CD4-positive, alpha-beta T cell treated with Interleukin-1 beta for 1 hour (primary cell): ENCODE measurements at places on chromosomes 6 and 20.

DNA sequence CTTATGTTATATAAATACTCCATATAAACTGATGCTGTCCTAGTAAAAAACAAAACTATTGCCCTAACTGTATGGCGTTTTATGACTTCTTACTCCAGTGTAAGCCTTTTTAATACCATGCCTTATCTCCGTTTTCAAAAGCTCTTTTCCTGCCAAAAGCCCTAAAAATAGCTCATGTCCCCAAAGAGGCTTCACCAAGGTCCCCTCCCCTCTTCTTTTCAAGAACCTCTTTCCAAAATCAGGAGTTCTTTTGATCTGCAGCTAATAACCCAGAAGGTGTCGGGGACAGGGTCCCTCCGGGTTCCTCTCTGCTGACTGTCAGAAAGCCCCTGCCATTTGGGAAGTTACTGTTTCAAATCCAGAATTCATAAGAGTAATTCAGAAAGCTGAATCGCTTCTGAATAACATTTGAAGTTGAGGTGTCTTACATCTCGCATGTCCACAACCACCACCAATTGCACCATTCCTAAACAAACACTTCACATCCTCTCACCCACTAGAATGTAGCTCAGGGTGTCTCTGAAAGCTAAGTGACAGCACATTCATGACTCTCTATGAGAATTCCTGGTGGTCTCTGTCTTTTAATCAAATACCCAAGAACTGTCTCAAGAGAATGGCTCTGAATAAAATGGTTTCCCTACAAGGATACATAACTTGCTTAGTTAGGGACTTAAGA lies 13.3 kb downstream of the TASP1 start:
- no peak for DNase-seq

DNA sequence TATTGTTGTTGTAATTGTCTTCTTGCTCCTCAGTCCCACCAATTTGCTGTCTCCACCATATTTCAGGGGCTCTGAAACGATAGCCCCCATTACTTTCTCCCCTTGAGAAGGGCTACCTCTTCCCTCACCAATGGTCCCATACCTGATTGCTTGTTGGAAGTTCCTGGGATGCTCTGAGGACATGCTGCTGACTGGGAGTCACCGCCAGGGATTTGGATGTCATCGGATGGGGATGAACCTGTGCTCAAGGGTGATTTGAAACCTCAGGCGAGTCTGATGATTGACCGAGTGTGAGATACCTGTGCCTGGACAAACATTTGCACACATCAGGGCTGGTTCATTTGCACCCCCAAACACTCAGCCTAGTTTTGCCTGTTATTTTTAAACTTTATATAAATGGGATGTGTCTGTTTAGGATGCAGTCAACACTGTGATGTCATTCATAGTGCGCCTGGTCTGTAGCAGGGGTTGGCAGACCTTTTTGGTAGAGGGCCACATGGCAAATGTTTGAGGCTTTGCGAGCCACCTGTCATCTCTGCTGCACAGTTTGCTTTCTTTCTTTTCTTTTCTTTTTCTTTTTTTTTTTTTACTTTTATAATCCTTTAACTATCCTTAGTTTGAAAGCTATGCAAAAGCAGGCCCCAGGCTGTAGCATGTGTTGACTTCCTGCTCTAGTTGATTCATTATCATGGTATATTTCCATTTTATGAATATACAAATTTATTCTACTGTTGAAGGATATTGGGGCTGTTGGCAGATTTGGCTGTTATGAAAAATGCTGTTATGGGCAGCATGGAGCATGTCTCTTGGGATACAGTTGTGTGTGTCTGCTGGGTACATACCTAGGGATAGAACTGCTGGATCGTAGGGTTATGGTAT lies 118.5 kb upstream of the PHACTR3 start:
- DNase-seq, result no peak

DNA sequence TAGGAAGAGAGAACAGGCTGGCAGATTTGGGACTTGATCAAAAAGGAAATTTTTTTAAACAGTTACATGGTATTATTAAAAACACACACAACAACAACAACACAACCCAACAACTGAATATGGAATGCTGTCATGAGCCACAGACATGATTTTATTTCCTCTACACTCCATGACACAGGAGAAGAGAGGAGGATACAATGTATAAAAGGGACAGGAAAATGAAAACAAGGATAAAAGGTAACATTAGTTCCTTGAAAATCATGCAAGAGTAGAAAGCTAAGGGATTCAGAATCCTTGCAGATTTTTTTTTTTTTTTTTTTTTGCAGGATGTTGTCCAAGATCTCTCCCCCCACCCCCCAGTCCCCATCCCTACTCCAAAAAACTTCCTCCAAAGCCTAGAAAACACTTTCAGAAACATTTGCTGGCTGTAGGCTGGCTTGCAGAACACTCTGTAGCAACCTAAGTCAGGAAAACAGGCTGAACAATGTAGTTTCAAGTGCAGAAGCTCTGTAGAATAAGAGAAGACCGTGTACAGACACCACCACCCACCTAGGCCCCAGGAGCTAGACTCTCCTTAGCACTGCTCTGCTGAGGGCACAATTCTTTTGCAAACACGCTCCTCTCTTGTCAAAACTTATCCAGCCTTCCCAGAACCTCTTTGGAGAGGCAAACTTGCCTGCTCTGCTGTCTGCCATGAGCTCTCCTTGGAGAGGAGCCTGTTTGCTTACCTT lies 845 bp downstream of the ZMYND8 start:
- no peak for DNase-seq

DNA sequence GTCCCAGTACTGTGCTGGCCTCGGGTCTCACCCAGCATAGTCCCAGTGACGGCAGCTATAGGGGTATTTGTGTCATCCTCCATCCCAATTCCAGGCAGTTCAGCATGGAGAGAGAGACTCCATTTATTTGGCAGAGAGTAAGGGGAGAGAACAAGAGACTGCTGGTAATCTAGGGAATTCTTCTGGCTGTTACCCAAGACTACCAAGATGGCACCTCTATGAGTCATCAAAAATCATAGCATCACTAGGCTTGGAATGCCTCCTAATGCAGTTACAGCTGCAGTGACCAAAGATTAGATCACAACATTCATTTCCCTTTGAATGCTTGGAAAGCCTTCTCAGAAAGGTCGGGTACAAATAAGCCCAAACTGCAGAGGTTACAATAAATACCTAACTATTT lies 660.4 kb upstream of the FLRT3 start:
- no peak for DNase-seq

GRCh38 chr6:4021133-4021853 lies 57.6 kb downstream of the FAM217A start:
- peak; percentile 86 for DNase-seq

- no peak for DNase-seq
Measured at GRCh38 chr6:147507162-147508041, 1.1 kb upstream of the SAMD5 start.

- no peak for DNase-seq
Measured at GRCh38 chr6:142716097-142716496, 228.9 kb downstream of the HIVEP2 start.

GRCh38 chr6:11822346-11822745 lies 43.7 kb upstream of the ADTRP start:
- peak; percentile 14 for DNase-seq

- peak; percentile 12 for DNase-seq
Measured at GRCh38 chr6:44100088-44100550, 27.1 kb downstream of the MRPL14 start.

- DNase-seq, result no peak
Measured at GRCh38 chr6:155495011-155495768, 39.6 kb upstream of the NOX3 start.

- peak; percentile 0 for DNase-seq
Measured at GRCh38 chr6:113564371-113565171, 292.6 kb upstream of the MARCKS start.

- no peak for DNase-seq
Measured at GRCh38 chr20:5881703-5882102, 68.6 kb downstream of the TRMT6 start.

DNA sequence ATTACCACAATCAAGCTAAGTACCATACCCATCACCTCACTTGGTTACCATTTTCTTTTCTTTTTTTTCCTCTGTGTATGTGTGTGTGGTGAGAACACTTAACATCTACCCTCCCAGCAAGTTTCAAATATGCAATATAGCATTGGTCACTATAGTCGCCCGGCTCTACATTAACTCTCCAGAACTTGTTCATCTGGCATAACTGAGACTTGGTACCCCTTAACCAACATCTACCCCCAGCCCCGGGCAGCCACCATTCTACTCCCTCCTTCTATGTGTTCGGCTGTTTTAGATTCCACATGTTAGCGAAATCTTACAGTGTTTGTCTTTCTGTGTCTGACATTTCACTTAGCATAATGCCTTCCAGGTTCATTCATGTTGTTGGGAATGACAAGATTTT lies 89.0 kb upstream of the TOP1 start:
- DNase-seq, result no peak

GRCh38 chr6:118770112-118770788 lies 118.9 kb upstream of the CEP85L start:
- DNase-seq, result no peak

- DNase-seq, result peak; percentile 14
Measured at GRCh38 chr6:107318100-107318736, 141.1 kb downstream of the PDSS2 start.

DNA sequence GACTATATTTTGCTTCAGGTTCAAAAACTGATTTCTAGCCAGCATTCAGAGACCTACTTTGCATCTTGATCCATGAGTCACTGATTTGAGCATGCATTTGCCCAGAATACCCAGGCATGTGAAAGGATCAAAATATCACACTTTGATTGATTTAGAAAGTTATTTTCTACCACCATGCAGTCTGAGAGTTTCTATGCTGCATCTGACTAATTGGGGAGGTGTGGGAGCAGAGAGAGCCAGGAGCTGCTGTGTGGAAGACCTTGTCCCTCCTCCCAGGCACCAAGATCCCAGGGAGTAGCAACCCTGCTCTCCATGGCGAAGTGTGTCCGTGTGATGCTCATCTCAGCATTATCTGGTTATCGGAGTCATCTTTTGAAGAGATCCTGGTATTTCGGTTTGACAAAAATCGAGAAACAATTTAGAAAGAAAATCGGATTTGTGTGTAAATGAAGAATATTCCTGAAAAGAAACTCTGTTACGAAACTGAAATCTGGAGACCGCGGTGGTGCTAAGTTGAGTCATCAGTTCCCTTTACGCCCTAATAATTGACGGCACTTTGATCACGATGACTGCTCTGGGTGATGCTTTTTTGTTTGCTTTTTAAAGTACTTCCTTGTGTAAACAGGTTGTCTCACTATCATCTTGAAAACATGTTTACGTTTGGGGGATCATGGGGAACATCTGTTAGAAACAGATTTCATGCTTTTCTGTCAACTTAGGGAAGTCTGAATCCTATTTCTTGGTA lies 193.4 kb downstream of the BACH2 start:
- peak; percentile 44 for DNase-seq

DNA sequence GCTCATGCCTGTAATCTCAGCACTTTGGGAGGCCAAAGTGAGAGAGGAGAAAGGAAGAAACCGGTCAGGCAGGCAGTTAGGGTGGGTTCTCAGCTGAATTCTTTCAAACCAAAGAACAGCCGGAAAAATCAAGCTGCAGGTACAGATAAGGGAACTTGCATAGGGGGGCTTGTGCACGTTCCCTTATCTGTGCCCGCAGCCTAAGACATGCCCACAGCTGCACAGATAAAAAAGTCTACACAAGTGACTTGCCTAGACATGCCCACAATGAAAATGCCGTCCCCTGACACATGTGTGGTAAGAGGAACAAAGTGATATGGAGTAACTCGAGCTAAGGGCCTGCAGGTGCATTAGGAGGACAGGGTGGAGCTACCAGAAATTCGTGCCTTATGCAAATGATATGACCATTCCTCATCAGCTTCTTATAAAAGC lies 175.8 kb upstream of the SALL4 start:
- no peak for DNase-seq

DNA sequence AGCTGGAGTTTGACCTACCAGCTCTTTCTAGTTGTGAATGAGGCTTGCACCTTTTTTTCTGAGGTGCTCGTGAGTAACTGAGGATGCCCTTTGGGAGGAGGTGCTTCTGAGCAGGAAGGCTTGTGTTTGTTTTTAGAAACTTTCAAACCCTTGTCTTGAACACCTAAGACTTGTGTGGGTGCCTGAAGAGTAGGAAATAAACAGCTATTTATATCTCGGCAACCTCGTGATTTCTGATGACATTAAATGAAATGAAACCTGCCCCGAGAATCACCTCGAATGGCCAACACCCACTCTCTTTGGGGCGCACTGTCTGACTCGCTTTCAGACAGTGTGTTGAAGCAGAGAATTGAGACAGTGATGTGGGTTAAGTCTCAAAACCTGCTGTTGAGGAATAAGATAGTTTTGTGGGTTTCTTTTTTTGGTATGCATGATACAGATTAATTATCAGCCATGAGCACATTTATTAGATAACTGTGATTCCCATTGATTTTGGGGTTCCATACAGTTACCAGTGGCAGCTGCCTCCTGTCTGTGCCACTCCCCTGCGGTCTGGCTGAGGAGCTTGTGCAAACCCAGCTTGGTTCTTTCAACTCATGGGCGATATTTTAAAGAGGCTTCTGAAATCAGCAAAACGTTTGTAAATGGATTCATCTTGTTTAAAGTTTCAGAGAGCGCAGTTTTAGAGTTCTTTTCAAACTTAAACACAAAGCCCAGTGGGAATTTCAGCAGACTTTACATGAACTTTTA lies 8.4 kb downstream of the IRF4 start:
- peak; percentile 32 for DNase-seq

- DNase-seq, result no peak
Measured at GRCh38 chr20:49811825-49812506, 662 bp upstream of the SLC9A8 start.

DNA sequence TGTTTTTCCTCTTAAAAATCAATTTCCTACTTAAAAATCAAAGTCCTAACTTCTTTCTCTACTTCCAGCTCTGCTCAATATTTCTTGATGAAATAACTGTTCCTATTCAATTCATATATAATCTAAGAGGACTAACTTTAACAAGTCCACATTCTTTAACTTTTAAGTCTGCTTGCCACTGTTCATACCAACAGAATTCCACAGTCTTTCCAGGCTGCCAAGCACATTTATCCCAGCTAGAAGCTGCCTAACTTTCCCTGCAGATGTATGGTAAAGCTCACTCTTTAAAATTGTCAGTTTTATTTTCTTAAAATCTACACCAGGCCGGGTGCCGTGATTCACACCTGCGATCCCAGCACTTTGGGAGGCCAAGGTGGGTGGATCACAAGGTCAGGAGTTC lies 11.5 kb downstream of the CALHM6 start:
- no peak for DNase-seq

- DNase-seq, result no peak
Measured at GRCh38 chr6:55968926-55969325, 93.5 kb upstream of the BMP5 start.

GRCh38 chr20:15256676-15257568 lies 919.5 kb upstream of the FLRT3 start:
- DNase-seq, result no peak

- no peak for DNase-seq
Measured at GRCh38 chr6:2911171-2911570, 8.1 kb upstream of the SERPINB9 start.
